ENCODE measurements at places on chromosomes 2 and 18.

DNA sequence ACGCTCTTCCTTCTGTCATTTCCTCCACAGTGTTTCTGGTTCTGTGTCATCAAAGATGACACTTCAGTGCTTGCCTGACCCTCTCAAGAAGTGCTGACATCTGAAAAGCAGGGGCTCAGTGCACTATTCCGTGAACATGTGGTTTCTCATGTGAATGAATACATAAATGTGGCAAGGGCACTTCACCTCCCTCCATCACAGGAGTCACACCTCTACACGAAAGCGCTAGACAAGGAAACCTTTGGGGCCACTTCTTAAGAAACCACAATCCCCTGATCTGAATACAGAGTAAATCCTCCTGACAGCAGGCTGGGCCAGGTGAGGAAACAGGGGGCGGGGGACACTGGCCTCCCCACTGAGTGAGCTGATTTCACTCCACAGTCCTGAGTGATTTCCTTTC lies 145.8 kb upstream of the ACAA2 start:
- DNase-seq, result no peak

GRCh38 chr18:58405107-58405898 lies 223.6 kb downstream of the ALPK2 start:
- no peak for DNase-seq

DNA sequence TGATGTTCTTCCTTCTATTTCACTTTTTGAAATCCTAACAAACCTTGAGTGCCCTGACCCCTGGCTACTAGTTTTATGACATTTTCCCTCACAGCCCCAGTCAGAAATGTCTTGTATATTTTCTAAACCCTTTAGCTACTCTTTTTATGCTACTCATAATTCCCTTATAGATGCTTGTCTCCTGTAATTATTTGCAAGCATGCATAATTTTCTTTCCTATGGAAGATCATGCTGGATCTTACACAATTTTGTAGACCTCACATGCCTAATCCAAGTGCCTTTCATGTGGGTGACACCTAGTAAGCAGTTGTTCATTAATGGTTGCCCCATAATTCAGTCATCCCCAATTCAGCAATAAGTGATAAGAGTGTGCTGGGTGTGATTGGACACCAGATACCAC lies 6.9 kb downstream of the GPD2 start:
- DNase-seq, result no peak

DNA sequence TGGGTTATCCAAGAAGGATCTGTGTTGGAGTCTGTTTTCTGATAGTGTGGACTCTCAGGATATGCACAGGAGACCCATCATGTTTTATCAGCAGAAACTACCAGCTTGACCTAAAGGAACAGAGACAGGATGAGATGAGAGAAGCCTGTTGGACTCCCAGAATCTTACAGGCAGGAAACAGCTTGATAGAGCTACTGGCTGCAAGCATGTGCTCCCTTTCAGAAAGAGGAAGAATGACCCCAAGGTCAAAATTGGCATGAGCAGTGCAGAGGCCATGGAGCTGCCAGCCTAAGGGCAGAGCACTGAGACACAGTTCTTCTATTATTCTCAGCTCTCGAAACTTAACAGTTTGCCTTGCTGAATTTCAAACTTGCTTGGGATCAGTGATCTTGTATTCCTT lies 135.2 kb upstream of the NFATC1 start:
- no peak for DNase-seq

- DNase-seq, result no peak
Observed at GRCh38 chr2:204900487-204900886, 355.2 kb downstream of the PARD3B start.

GRCh38 chr2:101435001-101435862 lies 39.7 kb downstream of the RFX8 start:
- DNase-seq, result no peak

GRCh38 chr18:79468119-79468789 lies 72.5 kb downstream of the NFATC1 start:
- no peak for DNase-seq

DNA sequence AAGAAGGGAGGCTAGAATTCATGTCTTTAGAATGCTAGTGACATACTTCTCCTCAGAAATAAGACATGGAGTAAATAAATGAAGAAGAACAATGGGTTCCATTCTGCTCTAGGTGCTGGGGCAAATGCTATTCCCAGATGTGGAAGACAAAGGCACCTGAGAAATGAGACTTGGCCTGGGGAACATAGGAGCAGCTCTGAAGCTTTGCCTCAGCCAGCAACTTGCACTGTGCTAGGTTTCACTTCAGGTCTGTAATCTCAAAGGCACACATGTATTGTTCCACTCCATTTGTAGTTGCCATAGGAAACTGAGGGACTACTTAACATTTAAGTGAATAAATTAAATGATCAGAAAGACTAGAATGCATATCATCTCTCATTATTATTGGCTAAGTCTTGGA lies 538.9 kb upstream of the REG3G start:
- DNase-seq, result no peak

DNA sequence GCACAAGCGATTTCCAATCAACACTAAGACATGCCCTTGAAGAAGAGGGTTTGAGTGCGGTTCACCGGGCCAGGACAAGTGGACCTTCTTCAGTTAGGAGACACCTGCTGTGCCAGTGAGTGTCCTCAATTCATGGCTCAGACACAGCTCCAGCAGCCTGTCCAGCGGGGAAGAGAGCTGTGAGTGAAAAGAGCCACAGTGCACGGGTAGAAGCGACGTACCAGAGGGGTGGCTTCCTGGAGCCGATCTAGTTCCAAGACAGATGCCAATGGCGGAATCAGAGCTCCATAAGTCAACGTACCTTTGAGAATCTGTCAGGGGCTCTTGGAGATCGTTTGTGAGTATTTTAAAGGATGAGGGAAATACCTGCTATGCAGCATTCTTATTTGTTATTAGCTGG lies 119.9 kb upstream of the SALL3 start:
- no peak for DNase-seq
